ENCODE measurements at places on chromosomes 5 and 9.

GRCh38 chr5:14574891-14575508 lies 6.6 kb upstream of the OTULINL start:
- DNase-seq, result no peak

GRCh38 chr5:150734579-150735384 lies 24.0 kb downstream of the DCTN4 start:
- no peak for DNase-seq

- peak; percentile 23 for DNase-seq
Observed at GRCh38 chr5:60883229-60883628, 39.2 kb upstream of the ELOVL7 start.

DNA sequence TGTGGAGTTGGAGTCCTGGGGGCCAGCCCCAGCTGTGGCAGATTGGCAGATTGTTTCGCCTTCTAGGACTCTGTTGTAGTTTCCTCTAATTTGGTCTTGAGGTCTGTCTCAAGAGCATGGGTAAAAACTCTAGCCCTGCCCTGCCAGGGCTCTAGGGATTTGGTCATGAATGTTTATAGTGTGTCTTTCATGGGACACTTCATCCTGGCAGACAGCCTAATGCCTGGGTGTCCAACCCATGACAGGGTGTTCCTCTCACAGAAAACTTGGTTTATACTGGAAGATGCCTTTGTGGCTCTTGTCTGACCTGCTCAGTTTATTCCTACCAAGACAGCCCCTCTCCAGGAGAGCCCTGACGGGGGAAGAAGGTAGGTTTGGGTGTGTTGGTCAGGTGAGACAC lies 45.5 kb downstream of the GALNT12 start:
- no peak for DNase-seq

- no peak for DNase-seq
Observed at GRCh38 chr9:9949978-9950377, 662.8 kb downstream of the PTPRD start.

GRCh38 chr5:159310511-159310910 lies 19.8 kb downstream of the IL12B start:
- peak; percentile 70 for DNase-seq

- DNase-seq, result no peak
Observed at GRCh38 chr5:109942646-109943045, 252.9 kb downstream of the MAN2A1 start.

- DNase-seq, result no peak
Observed at GRCh38 chr5:66898241-66898995, 298.2 kb downstream of the CD180 start.

DNA sequence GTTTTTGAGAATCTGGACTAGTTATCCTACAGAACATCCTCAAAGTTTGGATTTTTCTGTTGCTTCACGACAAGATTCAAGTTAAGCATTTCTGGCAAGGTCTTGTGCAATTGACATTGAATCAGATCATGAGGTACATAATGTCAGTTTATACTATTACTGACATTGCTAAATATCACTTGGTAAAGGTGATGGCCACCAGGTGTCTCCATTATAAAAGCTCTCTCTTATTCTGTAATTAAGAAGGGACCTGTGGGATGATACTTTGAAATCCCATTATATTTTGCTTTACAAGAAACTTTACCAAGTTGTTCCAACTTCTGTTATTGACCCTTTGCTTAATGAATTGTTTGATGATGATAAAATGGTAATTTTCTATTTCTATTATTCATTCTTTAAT lies 131.0 kb upstream of the ASTN2 start:
- no peak for DNase-seq

- DNase-seq, result no peak
Observed at GRCh38 chr9:93673021-93673838, 96.8 kb downstream of the PHF2 start.

GRCh38 chr9:36211510-36211909 lies 20.8 kb downstream of the CLTA start:
- DNase-seq, result no peak

DNA sequence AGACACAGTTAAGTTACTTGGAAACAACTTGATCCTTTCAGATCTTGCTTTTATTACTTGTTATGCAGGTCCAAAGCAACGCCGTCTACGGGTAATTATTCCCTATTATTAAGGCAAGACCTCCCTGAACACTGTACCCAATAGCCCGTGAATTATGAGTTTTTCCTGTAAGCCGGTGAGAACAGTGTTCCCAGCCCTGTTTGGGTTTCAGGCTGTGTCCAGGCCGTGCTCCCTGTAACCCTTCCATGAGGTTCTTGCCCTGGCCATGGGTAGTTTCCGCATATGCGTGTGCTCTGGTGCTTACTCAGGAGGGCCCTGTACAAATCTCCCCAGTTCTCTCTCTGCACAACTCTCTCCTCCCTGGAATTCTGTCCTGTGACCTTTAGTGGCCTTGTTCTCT lies 65.6 kb upstream of the CNOT6 start:
- DNase-seq, result no peak

DNA sequence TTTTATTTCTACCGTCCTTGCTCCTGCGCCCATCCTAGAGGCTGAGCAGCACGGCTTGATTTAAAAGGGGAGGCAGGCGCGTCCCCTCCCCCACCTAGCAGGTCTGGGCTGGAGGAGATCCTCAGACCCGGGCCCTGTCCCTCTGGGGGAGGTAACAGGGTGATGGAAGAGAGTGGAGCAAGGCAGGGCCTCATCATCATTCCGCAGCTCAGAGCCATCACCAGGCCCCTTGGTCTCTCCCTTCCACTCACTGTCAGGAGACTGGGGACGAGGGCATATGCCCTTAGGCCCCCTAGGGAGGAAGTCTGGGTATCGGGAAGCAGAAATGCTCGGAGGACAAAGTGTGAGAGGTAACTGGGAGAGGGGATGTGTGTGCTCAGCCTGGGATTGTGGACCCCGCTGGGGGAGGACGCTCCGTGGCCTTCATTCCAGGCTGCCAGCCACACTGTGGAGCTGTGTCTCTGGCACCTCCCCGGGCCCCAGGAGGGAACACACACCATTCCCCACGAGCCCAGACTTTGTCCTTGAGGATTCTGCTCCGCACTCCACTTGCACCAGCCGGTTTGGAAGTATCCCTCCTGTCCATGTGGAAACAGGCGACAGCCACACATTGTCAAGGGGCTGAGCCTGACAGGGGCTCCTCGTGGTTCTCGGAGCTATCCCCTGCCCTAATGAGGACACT lies 761 bp downstream of the REEP2 start:
- no peak for DNase-seq

- DNase-seq, result no peak
Observed at GRCh38 chr9:35229779-35230143, 68.0 kb downstream of the UNC13B start.

- no peak for DNase-seq
Observed at GRCh38 chr5:82991059-82991458, 86.1 kb downstream of the TMEM167A start.

DNA sequence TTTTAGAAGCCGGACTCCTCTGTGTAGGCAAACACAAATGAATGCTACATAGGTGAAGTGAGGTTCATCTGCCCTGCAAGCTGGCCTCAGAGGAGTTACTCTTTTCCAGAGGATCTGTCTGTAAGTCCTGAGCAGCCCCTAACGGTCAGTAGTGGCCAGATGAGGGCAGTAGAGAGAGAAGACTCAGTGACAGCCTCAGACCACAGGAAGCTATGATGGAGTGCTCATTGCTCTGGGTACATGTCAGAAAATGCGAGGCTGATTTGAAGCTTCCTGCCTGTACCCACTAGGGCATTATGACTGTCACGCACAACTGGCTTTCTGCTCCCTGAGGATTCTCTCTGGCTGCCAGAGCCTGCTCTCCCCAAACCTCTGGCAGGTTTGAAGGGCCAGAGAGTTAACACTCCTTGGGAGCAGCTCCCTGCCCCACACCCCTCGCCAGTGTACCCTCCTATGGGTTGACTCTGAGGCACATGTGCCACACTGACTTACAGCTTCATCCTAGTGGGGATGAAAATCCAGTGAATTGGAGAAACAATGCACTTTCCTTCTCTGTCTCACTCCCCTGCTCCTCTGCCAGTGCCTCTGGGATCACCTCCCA lies 141.5 kb downstream of the GABRG2 start:
- DNase-seq, result peak; percentile 65

DNA sequence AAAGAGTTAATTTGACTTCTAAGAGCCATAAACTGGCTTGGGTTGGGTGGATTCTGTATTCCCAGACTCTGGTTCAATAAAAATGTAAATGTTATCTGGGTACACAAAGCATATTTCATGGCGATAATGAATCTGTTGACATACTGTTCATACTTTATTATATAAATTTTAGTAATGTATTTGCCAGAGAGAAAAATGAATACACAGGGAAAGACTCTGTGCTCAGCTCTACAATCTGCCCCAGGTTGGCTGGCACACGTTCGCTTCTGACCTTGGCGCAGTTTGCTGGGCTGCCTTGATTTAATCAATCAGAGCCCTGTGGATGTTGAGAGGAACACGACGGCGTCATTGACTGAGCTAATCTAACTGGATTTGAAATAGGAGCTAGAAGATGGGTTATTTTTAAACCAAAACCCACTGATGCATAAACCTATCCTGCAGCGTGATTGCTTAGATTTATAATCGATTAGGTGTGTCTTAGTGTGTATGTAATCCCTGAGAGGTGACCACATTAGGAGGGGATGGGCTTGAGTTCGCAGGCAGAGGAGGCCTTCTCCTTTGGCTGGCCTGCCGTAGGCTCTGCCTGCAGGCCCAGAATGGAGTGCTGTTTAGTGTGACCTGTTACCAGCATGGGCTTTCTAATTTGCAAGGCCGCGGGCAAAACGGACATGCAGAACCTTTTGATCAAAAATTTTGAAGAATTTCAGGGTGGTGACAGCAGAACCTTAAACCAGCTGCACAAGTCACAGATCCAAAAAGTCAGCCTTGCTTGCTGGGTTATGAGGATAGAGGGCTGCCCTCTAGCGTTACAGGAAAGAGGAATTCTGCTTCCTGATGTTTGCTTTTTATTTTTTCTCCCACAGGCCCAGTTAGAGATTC lies 3.9 kb upstream of the ADCY2 start:
- DNase-seq, result peak; percentile 25

DNA sequence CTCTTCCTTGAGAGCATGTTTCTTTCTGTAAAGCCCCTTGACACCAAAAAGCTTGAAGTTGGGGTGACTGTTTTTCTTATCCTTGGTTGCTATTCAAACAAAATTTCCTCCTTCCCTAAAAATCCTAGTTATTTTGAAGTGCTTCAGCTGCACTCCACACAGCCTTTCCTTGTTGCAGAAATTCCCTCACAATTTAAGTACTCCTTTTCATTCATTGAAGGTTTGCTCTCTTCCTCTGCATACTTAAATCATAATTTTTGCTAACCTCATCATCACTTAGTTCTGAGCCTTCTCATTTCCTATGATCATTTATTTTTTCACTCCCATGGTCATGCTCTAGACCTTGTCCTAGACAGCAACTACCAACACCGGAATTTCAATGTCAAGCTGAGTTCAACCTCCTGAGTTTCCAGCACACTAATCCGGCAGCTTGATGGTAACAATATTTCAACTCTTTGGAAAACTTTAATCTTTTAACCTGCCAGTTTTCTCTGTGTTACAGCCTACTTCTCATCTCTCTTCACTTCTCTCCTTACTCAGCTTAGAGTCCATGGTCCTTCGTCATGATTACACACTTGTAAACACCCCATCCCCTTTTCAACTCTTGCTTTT lies 78.7 kb upstream of the ACTBL2 start:
- DNase-seq, result no peak

DNA sequence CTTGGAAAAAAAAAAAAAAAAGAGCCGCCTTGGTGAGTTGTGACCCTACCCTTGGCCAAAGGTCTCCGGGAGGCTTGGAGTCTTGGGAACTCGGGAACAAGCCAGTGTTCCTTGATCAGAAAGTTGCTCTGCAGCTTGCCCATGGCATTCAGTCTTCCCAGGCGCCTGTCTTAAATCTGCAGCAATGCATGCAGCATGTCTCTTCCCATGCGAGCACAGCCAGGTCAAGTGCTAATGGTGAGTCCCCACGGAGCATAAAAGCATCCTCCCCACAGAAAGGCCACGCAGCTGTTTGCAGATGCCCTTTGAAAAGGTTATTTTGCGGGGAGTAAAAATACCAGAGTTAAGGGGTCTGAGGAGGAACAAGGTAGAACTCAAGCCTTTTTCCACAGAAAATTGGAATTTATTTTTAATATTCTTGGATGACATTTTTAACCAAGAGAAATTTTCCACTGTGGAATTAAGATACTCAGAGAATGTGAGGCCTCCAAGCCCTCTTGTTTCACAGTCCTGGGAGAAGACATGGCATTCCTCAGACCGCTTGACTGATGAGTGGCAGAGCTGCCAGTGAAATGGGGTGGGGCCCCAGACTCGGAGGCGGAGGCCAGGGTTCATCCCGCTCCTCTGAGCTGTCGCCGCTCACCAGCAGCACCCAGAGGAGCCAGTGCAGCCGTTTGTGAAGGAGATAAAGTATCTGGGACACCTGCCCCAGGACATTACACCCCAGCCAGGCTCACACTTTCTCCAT lies 81.6 kb downstream of the CYFIP2 start:
- no peak for DNase-seq

DNA sequence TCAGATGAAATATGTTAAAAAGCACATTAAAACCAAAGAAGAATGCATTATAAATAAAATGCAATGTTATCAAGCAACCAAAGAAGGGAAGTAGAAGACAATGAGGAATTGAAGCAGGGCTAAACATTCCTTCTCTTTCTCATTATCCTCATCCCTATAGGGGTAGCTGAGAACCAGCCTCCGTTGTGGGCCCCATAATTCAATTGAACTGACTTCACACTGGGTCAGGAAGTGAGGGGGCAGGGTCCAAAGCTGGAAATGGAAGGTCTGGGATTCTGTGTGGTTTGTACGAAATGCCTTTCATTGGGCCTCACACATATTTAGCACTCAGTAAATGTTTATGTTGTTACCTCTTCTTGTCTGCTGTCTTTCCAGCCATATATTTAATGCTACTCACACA lies 220.4 kb upstream of the CD180 start:
- no peak for DNase-seq

DNA sequence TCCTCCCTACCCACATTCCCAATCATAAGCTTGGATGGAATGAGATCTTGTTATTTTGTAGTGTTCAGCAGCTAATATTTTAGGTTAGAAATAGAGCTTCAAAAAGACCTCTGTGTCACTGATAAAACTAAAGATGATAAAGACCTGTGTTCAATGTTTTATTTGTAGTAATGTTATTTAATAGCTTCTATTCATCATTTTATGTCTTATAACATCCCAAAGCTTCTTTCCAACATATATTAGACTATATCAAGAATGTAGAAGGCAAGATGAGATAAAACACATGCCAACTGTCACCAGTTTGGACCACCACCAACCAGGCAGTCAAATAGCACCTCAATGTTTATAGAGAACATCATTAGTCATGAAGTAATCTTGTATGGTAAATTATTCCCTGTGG lies 409.5 kb upstream of the ITGA1 start:
- no peak for DNase-seq

- peak; percentile 33 for DNase-seq
Observed at GRCh38 chr5:14143841-14144585, 871 bp downstream of the TRIO start.

- no peak for DNase-seq
Observed at GRCh38 chr9:37566716-37567115, 9.5 kb downstream of the FBXO10 start.

GRCh38 chr9:96327694-96328352 lies 25.8 kb upstream of the HSD17B3 start:
- DNase-seq, result peak; percentile 42
